IMR-90 (cell line): ENCODE measurements at places on chromosomes 2 and 18. TPM values are rescaled to one million over a fixed set of nuclear protein-coding genes. Genes with fewer than 3 reads are reported as not detected.

DNA sequence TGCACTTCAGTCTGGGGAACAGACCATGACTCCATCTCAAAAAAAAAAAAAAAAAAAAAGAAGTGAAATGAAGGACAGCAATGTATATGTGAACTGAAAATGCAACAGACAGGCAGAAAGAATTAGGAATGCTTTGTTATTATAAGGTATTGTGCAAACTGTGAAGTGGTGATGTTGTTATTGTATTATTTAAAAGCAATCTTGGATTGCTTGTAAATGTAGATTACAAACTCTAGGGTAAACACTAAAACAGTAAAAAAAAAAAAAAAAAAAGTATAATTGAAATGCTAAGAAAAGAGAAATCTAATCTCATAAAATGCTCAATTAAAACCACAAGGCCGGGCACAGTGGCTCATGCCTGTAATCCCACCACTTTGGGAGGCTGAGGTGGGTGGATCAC is 25.3 kb downstream of the DYM start:
- no peak for DNase-seq

- DNase-seq: no peak
These were observed 498.7 kb upstream of the SPRED2 start for GRCh38 chr2:65931056-65931455.

DNA sequence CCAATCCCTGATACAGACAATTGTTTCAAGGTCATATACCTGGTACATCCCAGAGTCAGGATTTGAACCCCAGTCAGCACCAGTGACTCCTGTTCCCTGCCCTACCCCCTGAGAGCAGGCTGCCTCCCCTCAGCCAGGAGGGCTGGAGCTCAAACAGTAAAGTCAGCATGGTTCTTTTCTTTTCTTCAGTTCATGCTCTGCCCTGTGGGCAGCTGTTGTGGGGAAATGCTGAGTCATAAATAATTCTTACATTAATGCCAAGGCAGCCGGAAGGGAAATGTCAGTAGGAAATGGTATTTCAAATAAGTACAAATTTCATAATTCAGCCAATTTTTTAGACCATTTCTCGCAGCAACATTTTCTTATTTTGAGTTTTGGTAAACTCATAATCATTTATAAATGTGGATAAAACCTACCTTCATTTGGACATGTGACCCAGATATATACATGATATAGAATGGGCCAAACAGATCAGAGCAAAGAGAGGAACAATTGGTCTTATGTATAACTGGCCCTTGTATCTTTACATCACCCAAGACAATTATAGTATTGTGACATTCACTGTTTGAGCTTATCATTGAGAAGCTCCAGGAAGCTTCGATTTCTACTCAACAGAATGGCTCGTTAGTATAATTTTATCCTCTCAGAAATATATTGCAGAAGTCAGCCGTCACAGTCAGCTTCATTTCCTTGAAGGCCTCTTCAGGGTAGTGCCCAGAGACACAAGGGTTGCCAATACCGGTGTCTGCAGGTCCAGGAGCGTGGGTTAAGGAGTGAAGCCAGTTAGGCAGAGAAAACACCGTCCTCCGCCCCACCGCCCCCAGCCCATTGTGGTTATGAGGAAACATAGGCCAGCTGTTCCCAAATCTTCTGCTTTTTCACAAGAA is 28.0 kb upstream of the SCYGR1 start:
- DNase-seq: peak; percentile 69

Gene SCG2
- total RNA-seq: 0.36 and 0.56 TPM in 2 replicates
